ENCODE measurements at places on chromosomes 1 and 21. TPM values are rescaled to one million over a fixed set of nuclear protein-coding genes. Genes with fewer than 3 reads are reported as not detected.

HCRTR1 gene
- total RNA-seq, result not detected

GBP6 gene
- total RNA-seq, result 0.39 TPM

CFAP74 gene
- 0.07 TPM for total RNA-seq

CHAF1B gene
- total RNA-seq, result 12.0 TPM

C1orf141 gene
- total RNA-seq, result not detected

- DNase-seq, result no peak
These were observed 35.9 kb downstream of the POFUT2 start for GRCh38 chr21:45251635-45252447.

GRCh38 chr1:10604966-10605365, 130.2 kb downstream of the PEX14 start:
- DNase-seq, result no peak

DNA sequence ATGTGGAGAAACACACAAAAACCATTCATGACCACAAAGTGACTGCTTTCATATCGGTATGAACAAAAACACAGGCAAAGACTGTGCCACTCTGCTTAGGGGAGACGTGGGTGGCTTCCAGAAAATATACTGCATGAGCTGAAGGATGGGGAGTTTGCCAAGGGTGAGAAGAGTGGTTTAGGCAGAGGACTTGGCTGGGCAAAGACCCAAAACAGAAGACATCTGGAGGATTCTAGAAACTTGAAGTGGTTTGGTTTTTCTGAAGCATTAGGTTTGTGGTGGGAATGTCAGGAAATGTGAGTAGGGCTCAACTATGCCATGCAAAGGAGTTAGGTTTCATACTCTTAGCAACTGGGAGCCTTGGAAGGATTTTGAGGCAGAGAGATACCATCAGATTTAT, 26.6 kb upstream of the DNM3 start:
- no peak for DNase-seq

DNA sequence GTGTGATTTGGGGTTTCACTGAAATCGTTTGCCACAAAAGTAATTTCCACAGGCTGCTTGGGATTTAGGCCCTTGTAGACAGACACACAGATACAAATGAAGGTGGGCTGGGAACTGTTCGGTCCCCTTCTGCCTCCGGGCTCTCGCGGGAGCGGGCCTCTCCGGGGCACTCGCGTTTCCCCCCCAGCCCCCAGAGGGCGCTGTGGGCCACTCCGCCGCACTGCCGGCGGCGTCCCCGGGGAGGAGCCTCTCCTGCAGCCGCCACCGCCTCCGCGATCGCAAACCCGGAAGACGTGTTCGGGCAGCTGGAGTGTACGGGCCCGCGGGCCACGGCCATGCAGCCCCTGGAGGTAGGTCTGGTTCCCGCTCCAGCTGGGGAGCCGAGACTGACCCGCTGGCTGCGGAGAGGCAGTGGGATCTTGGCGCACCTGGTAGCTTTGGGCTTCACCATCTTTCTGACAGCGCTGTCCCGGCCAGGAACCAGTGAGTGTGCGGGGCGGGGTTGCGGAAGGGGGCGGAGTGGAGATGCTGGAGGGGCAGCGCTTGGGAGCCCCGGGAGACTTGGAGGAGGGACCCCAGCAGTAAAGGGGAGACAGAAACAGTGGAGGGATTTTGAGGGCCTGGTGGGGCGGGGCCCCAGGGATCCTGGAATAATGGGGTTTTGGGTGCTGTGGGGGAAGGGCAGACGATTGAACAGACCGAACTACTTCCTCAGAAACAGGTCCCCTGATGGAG, at the start of gene CYB561D1:
TSS of gene CYB561D1 (plus strand) at position 290 of the 735 bp plus-strand sequence. CDS start at position 336, 46 bp downstream.
- DNase-seq, result peak; percentile 55

DNA sequence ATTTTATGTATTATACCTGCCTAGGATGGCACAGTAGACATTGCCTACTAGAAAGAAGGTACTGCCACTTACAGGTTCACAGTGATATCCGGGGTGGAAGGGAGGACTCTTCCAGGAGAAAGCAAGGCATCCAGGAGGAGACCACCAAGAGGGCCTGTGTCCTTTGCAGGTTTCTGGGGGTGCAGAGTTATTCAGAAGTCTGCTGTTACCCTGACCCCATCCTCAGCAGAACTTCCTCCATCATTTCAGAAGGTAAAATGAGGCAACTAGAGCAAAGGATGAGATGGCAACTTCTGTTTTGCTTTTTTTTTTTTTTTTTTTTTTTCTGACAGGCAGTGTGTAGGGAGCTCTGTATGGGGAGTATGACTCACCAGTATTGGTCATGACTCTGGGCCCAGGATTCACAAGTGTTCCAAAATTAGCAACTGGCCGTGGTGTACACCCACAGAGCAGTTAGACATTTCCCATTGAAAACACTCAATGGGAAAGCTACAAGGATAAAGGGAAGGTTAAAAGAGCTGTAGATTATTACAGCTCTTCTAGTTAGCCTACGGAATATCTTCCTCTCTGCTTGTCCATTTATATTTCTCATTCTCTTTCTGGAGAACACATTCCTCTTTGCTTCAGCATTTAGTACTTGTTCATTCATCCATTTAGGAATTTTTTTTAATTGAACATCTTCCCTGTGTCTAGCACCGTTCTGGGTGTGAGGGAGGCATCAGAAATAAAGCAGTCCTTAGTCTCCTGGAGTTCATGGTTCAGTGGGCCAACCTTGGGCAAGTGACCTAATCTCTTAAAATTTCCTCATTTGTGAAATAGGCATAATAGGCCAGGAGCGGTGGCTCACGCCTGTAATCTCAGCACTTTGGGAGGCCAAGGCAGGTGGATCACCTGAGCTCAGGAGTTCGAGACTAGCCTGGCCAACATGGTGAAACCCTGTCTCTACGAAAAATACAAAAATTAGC, 50.5 kb upstream of the PPP2R5A start:
- DNase-seq, result peak; percentile 89

DNA sequence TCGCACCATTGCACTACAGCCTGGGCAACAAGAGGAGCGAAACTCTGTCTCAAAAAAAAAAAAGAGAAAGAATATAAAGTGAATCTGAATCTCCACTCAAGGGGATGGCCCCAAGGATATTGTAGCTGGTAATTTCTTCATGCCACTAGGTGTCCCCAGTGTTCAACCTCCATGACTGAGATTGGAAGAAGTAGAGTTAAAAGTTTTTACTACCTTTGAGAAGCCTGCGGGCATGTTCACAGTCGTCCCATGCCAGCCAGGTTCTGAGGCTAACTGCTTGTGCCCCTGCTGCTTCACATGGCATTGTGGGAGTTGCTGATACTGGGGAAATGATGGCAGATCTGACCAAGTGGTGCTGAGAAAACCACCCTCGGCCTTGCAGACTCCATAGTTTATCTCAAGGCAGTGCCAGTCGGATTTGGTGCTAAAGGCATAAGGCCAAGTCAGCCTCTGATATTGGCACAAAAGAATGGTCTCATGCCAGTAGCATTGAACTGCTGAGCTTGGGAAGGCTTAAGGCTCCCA, 10.8 kb upstream of the SHISA4 start:
- DNase-seq, result peak; percentile 58

- DNase-seq, result no peak
These were observed 27.8 kb downstream of the IRF2BP2 start for GRCh38 chr1:234582186-234582585.

DNA sequence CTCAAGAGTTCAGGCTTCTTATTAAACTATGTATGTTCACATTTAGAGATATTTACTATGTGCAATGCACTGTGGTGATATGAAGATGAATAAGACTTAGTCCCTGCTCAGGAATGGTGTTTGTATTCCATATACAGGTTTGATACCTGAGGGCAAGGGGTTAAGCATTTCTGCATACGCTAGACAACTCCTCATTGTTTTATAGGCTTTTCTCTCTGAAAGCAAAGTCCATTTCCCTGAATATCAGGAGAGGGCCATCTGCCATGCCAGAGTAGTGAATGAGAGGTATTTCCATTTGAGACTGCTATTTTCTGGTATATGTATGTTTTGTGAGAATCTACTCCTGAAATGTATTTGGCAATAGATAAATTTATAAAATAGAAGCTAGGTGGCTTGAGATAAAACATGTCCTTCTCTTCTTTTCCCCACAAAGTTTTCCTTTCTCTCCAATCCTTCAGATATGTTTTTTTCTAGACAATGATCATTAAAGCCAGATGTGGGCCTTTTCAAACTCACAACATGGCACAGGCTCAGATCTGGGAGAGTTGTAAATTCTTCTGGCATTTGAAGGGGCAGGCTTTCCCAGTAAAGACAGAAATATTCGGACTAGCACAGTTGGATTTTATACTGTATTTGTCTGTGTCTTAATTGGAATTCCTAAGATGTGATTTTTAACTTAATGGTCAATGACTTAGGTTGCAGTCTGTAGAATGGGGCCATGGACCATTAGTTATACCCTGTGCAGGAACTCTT, 73.3 kb upstream of the WDR26 start:
- no peak for DNase-seq

- DNase-seq, result no peak
These were observed 45.7 kb upstream of the TLR5 start for GRCh38 chr1:223188618-223189356.

GRCh38 chr1:116255486-116256285, 117.4 kb upstream of the ATP1A1 start:
- DNase-seq, result no peak
